ENCODE measurements at places on chromosomes 11 and 22.

DNA sequence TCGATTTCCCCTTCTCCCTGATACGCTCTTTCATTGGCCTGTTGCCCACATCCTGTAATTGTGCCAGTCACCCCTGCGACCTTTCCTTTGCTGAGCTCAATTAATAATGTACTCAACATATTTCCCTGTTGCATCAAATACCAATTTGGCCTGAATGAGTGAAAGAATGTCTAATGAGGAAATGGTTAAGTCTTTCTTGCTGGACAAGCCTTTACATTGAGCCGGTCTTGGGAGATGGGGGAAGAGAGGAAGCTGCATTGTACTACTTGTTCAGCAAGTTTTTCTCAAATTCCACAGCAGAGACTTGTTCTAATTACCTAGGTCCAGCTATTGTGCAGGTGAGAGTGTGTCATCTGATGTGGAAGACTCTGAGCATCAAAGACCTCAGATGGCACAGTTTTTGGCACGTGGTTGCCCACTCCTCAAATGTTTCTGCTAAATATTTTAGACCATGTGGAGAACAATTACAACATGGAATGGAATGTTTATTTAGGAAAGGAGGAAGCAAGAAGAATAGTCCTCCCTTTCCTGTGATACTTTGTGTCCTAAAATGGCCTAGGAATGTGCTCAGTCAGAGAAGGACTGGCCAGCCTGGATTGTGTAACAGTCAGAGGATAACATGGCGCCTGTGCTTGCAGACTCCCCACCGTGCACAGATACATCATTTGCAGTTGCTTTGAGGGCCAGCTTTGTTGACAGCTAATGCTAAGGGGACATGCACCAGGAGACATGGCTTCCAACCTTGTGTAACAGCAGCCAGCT is 129.5 kb upstream of the E2F8 start:
- DNase-seq: no peak

DNA sequence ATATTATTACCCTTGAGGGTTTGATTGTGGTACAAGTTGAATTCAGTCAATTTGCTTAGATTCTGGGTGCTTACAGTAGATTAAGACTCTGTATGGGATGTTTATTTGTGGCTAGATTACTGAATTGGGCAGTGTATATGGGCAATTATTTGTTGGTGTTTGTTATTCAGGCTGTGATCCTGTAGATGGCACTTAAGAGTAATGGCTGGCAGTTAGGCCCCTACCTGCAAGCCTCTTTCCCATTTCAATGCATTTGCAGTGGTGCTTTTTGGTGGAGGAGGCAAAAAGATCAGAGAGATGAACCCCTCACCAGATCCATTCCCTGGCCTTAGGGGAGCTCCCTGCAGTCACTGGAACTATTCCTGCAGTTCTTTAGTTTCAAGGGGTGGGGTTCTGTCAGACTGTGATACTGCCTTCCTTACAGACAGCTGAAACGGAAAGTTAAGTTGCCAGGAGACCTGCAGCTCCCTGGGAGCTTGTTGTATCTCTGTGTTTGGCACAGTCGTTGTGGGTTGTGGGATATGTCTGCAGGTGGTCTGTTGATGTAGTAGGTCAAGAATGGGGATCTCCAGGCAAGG is 199.5 kb downstream of the AASDHPPT start:
- DNase-seq: no peak

- peak; percentile 82 for DNase-seq
Measured at GRCh38 chr11:795634-796564, 2.2 kb downstream of the SLC25A22 start.

- no peak for DNase-seq
Measured at GRCh38 chr22:48926643-48927042, 901.0 kb downstream of the BRD1 start.

GRCh38 chr11:30322191-30322590 is 713 bp upstream of the ARL14EP start:
- DNase-seq: no peak

DNA sequence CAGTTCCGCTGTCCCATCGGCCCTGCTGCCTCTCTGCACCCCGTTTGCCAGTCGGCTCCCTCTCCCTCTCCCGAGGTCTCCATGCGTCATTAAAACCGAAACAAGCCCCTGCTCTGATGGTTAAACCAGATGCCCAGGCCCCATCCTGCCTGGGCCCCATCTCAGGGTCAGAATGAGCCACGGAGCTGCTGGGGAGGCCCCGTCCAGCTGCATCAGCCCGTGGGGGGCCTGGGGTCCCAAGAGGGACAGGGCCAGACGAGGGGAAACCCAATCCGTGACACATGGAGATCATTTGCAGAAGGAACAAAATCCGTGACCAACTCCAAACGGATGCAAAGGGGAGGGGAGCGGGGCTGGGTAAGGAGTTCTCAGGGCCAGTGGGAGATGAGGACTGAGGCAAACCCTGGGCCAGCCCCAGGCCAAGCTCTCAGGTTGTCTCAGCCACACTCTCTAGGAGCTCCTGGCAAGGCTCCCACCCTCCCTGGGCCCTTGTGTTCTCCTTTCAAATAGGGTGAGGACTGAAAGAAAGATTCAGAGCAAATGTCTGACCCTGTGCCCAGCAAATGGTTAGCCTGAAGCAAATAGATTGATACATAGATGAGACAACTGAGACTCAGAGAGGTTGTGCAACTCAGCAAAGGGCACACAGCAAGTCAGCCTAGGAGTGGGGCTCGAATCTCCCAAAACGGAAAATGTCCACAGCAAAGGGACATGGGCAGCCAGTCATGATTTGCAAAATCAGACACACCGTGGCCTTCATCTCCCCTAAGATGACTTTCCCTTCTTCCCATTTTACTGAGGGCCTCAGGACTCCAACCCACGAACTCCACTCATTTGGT is 162.1 kb downstream of the MN1 start:
- no peak for DNase-seq

- DNase-seq: peak; percentile 61
Measured at GRCh38 chr11:67266449-67267187, at the start of gene GRK2. TSS of gene GRK2 (plus strand) at chr11:67266473. CDS start at chr11:67266700, 227 bp downstream.

- DNase-seq: no peak
Measured at GRCh38 chr11:119309411-119309810, 7.5 kb downstream of the MCAM start.

- DNase-seq: no peak
Measured at GRCh38 chr22:32073823-32074380, 30.8 kb downstream of the SLC5A1 start.

DNA sequence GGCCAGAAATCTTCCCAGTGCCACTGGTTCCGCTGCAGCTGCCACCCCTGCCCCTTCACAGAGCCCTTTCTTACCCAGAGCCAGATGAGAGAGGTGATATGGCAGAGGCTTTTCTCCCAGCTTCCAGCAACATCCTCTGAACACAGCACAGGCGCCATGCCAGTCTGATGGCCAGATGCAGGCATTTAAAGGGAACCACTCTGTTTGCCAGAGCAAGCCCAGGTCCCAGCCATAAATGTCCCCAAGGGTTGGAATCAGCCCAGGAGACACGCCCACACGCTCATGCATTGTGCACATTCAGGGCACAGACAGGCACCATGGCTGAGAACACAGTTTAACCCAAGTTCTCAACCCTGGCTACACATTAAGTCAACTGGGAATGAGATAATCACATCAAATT is 114.3 kb upstream of the CSNK2A3 start:
- no peak for DNase-seq

GRCh38 chr11:10428453-10428852 is 26.6 kb upstream of the AMPD3 start:
- no peak for DNase-seq
